ENCODE measurements at places on chromosomes 2 and 18.
A peak's percentile ranks its signal among the peaks of the same experiment; 100 is the strongest.

GRCh38 chr2:181304011-181304844 is 153.0 kb upstream of the ITGA4 start:
- DNase-seq: no peak

- no peak for DNase-seq
Measured at GRCh38 chr2:73642338-73643018, at the start of gene NAT8. TSS of gene NAT8 (minus strand) at chr2:73642422. CDS start at chr2:73641628, 794 bp downstream.

DNA sequence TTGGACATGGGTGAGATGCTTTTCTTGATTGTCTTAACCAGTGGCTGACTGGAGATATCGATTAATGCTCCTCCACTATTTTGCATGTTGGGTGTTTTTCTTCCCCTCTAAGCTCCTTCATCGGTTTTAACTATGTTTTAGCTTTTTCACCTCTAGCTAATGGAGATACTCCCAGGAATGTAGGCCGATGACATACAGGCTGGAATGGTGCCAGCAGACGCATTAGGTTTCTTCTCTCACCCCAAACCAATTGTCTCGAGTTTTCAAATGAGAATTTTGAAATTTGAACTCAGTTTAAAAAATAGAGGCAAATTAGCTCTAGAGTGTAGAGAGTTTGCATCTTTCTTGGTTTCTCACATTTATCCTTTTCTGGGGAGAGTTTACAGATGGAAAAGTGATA is 247.6 kb downstream of the RPRM start:
- no peak for DNase-seq

DNA sequence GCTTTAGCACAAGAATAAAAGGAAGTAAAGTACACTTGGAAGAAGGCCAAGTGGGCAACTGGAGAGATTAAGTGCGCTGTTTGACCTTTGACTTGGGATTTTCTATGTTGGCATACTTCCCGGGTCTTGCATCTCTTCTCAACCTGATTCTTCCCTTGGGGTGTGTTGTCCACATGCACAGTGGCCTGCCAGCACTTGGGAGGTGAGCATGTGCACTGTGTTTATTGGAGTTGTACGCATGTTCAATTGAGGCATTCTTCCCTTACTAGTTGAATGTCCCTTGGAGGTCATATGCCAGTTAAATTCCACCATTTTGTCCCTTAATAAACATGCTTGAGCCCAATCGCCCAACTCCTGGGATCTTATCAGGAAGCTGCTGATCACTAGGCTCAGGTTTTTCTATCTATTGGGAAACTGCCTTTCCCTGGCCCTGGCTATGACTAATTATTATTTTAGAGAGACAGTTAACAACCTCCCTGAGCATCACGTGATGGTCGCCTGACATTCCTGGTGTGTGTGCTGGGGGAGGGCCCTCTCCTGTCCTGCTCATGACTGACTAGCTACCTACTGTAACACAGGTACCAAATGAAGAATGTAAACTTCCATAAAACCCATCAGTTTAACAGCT is 62.5 kb upstream of the RAPGEF4 start:
- peak; percentile 71 for DNase-seq

GRCh38 chr18:37871561-37871960 is 306.0 kb upstream of the CELF4 start:
- DNase-seq: no peak

DNA sequence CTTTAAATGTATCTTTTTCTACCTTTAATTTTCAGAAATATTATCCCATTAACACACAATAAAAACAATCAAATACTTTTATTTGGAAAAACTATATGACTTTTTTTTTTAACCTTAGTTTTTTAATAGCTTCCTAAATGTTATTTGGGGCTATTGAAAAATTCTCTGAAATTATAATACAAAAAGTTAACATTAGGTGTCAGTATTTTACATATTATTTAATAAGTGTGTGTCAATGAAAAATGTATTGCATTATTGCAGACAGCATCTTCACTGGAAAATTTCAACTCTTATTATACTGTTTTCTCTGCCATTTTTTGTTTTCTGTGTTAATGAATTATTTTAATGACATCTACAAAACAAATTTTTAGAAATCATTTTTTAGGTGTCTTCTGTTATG is 51.1 kb upstream of the ARHGAP15 start:
- no peak for DNase-seq

DNA sequence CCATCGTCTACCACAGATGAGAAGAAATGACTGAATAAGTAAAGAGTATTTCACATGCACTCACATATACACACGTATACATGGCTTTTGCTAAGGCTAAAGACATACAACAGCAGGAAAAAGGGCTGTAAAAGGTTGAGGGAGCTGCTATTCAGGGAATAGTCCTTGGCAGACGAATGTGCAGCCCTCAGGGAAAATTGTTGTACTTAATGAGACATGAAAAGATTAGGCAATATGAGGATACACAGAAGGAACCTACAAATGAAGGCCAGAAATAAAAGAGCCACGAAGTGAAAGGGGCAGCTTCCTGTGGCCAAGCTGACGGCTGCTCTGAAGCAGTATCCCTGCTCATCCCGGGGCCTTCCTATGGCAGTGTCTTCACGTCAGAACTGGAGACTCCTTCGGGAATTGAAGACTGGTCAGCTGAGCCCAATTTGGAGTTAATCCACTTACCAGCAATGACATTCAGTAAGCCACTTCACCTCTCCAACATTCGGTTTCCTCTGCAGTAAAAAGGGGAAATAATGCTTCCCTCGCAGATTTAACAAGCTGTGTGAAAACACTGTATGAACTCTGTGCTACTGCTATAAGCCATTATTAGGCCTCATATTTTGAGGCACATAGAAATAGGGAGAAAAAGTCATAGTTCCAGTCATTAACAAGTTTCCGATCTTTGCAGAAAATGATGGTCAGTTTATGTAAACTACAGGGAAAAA is 221.8 kb downstream of the STK39 start:
- DNase-seq: peak; percentile 76

DNA sequence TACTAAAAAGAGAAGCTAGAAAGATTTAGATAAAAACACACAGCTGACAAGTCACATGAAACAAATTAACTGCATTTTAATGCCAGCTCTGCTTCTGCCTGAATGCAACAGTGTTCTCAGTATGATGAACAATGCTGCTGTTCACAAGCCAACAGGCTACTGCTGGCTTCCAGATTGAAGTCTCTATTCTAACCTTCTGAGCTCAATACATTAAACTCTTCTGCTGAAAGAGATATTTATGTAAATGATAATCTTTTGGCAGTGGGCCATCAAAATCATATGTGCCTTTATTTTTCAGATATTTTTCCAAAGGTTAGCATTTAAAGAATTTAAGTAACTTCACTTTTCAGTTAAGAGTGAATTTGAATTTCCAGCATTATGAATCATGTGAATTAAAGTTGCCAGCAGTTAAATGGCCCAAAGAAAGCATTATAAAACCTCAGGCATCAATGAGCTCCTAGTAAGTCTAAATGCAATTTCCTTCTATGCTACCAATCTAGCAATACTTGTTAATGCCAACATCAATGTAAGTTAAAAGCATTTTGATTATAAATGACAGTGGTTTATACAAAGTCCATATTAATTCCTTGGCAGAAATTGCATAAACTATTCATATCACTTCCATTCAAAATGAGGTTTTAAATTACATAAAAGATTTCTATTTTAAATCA is 72.4 kb downstream of the ID2 start:
- DNase-seq: peak; percentile 18

DNA sequence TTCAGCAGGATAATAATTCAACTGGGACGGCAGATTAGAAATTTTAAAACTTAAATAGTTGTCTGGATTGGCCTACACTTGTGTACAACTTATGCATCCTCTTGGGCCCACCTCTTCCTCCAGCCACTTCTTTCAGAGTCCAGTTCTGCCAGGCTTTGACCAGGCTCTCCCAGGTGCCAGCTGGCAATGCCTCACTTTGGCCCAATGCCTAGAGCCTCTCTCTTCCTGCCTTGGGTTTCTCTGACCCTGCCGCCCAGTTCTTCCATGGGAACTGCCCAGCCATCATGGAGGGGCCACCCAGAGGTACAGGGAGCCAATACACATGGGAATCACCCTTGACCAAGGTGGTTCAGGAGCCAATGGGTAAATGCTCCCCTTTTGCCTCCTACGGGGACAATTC is 135.5 kb downstream of the IRS1 start:
- DNase-seq: no peak

DNA sequence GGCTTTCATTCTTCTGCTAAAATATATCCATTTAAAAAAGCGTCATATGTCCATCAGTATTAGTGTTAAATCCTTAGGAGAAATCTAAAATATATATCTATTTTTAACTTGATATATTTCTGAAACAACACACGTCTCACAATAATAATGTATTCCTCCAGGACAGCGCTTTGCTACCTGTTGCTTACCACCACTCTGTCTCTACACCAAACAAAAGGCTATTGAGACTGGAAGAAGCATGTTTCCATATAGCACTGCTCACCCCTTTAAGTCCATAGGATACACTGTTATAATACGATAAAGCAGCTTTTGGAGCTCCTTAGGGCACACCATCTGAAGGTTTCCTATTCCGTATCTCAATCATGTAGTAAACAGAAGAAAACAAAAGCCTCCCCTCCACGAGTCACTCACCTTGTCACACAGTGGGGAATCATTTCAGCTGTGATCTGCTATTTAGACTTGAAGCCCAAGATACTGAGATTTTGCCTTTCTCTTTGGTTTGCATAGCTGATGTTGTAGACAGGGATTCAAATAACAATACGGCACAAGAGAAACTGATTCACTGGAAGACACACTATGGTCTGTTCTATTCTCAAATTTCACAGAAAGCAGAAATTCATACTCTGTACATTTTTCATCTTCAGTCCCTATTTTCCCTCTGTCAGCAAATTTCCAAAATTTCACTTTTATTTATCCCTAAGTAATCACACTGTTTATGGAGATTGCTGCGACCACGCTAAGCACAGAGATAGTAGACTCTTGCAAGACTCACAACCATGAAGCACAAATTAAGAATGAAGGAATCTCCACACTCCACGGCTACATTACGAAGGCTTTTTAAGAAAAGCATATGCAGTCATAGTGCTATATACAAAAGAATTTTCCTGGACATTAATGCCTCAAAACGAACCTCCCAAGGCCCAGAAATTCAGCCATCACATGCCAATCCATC is 187.1 kb downstream of the TCF4 start:
- DNase-seq: no peak

GRCh38 chr2:129444751-129445150 is 534.7 kb upstream of the RAB6C start:
- DNase-seq: no peak

DNA sequence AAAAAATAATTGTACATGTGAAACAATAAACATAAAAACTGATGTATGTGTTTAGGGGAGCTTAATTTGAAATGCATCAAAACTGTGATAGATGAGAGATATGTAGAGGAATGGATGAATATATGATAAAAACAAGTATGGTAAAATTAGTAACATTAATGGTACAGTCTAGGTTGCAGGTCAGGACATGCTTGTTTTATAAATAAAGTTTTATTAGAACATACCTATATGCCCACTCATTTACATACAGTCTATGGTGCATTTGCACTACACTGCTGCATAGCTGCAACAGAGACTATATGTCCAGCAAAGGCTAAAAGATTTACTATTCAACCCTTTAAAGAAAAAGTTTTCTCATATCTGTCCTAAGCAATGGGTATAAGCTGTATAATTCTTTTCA is 236.6 kb upstream of the CCDC68 start:
- no peak for DNase-seq

- no peak for DNase-seq
Measured at GRCh38 chr18:72811047-72811446, 56.7 kb downstream of the NETO1 start.

- no peak for DNase-seq
Measured at GRCh38 chr2:180254872-180255271, 247.8 kb upstream of the CWC22 start.

DNA sequence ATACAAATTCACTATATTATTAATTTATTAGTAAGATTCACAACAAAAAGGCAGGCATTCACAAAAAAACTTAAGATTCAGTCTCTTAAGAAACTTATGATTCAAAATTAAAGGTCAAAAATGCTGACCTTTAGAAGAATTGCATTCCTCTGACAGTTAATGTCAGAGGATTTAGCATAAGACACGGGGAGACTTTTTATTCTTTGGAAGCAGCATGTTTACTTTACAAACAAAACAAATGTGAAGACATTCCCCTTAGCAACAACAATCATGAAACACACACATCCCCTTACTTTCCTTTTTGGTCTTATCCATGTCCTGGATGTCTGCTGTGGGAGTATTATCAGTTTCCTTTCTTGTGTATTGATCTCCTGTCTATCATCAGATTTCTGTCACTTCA is 117.1 kb downstream of the RAD51AP2 start:
- DNase-seq: no peak

DNA sequence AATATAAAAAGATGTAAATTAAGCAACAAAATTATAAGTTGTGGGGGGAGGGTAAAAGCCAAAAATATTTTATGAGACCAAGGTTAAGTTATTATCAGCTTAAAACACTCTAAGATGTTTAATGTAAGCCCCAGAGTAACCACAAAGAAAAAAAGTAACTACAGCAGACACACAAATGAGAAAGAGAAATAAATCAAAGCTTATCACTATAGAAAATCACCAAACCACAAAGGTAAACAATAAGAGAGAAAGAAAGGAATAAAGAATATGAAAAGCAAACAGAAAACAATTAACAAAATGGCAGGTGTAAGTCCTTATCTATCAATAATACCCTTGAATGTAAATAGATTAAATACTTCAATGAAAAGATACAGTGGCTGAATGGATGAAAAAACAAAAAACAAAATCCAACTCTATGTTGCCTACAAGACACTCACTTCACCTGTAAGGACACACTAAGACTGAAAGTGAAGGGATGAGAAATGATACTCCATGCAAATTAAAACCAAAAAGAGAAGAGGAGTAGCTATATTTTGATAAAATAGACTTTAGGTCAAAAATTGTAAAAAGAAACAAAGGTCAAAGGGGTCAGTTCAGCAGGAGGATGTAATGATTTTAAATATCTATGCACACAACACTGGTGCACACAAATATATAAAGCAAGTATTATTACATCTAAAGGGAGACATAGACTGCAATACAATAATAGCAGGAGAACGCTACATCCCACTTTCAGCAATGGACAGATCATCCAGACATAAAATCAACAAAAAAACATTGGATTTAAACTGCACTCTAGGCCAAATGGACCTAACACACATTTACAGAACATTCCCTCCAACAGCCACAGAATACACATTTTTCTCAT is 80.7 kb downstream of the PTPN2 start:
- no peak for DNase-seq

- peak; percentile 6 for DNase-seq
Measured at GRCh38 chr2:119011162-119011909, 69.3 kb downstream of the MARCO start.

GRCh38 chr18:69885841-69886531 is 61.7 kb downstream of the CD226 start:
- DNase-seq: no peak

GRCh38 chr18:45978084-45978483 is 11.0 kb upstream of the EPG5 start:
- no peak for DNase-seq

- no peak for DNase-seq
Measured at GRCh38 chr2:153551698-153552097, 73.1 kb upstream of the RPRM start.

DNA sequence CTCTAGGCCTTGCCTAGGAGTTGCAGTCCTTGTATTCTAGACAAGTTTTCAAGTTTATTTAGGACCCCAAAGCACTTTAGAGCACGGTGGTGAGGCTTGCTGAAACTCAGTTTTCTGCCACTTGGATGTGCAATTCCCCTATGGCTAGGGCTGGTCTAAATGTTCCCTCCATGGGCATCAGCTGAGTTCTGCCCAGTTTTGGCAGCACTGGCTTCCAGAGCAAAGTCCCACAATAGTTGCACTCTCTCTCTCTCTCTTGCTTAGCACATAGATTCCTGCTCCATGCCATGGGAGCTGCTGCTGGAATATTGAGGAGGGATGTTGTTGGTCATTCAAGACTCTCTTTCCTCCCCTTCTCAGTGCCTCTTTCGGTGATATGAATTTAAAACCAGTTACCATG is 760.2 kb upstream of the SLC39A10 start:
- DNase-seq: no peak
